ENCODE measurements at places on chromosomes 3 and 15.

DNA sequence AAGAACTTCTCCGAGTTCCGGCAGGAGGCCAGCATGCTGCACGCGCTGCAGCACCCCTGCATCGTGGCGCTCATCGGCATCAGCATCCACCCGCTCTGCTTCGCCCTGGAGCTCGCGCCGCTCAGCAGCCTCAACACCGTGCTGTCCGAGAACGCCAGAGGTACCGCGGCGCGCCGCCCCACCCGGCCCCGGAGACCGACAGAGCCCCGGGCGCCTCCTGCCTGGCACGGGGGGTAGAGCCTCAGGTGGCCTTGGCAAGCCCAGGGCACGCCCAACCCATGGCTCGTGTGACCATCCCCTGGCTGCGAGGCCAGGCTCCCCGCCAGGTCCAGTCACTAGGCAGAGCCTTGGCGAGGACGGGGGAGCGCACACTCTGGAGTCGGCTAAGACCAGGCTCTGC is 134.1 kb downstream of the LRRK1 start:
- DNase-seq, result no peak

DNA sequence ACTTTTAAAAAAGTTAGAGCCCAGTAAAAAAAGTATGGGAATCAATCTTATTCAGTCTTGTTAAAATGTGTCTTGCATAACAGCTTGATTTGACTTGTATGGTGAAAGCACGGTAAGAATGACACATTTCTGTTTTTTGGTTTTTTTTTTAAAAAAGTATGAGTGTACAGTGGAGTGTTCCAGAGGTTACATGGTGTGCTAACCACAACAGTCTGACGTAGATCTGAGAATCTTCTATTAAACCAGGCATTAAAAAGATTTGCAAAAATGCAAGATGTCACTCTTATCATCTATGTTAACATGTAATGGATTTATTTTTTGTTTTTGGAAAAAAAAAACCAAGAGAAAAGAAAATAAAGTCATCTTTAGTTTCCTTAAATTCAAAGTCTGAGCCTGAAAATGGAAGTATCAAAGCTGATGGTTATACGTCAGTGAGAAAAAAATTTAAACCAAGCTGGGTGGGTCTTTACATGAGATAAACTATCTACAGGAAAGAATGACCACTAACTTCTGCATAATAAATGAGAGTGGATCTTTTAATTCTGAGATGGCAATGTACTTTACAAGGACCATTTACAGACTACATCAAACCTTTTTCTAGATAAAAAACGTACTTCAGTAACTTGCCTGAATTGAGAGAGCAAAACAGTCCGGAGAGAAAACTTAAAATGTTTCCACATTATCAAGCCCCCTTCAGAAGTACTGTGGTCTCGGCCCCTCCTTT is 1.6 kb downstream of the GABPB1 start:
- DNase-seq, result no peak

DNA sequence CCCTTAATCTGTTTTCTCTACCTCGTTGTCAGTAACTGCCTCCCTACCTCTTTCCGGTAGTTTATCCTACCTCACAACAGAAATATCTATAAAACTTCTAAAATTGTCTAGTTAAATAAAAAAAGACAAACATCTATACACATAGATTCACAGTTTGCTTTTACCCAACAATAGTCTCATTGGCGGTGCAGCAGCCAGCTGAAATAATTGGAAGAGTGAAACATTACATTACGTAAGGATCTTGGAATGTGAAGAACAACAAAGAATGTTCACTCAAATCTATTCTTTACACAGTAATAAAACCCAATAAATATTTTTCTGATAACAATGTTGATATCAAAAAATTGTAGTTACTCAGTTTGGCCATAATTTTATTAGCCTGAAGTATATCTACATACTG is 115.5 kb upstream of the ARPP21 start:
- DNase-seq, result no peak

GRCh38 chr3:185931777-185932612 is 5.8 kb downstream of the TRA2B start:
- DNase-seq, result no peak

GRCh38 chr3:46065294-46065705 is 38.0 kb upstream of the XCR1 start:
- no peak for DNase-seq

- no peak for DNase-seq
These were observed 36.6 kb upstream of the EPHB3 start for GRCh38 chr3:184524981-184525336.

GRCh38 chr3:60330107-60330506 is 921.1 kb downstream of the FHIT start:
- DNase-seq, result no peak

DNA sequence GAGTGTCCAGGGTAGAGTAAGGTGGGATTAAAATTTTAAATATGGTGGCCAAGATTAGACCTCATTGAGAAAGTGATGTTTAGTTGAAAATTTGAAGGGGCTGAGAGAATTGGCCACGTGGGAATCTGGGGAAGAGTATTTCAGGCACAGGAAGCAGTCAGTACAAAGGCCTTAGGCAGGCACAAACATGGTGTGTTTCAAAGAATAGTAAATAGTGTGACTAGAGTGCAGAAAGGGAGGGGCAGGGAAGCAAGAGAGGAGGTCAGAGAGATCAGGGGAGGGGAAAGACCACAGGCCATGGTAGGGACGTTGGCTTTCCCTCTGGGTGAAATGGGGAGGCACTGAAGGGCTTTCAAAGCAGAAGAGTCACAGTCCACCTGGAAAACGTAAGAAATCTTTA is 36.6 kb upstream of the POMGNT2 start:
- DNase-seq, result no peak

DNA sequence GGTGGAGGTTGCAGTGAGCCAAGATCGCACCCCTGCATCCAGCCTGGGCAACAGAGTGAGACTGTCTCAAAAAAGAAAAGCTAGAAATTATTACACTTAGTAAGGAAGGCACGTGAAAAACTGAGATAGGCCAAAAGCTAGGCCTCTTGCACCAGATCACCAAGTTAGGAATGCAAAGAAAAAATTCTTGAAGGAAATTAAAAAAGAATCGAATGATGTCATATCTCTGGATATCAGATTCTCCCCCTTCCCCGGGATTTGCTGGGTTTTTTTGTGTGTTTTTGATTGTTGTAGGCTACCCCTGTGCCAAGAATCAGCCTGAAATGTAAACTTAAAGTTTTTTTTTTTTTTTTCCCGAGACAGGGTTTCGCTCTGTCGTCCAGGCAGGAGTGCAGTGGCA is 17.4 kb downstream of the PTPN23 start:
- no peak for DNase-seq

- DNase-seq, result no peak
These were observed 112.9 kb upstream of the SLC6A11 start for GRCh38 chr3:10702961-10703740.

DNA sequence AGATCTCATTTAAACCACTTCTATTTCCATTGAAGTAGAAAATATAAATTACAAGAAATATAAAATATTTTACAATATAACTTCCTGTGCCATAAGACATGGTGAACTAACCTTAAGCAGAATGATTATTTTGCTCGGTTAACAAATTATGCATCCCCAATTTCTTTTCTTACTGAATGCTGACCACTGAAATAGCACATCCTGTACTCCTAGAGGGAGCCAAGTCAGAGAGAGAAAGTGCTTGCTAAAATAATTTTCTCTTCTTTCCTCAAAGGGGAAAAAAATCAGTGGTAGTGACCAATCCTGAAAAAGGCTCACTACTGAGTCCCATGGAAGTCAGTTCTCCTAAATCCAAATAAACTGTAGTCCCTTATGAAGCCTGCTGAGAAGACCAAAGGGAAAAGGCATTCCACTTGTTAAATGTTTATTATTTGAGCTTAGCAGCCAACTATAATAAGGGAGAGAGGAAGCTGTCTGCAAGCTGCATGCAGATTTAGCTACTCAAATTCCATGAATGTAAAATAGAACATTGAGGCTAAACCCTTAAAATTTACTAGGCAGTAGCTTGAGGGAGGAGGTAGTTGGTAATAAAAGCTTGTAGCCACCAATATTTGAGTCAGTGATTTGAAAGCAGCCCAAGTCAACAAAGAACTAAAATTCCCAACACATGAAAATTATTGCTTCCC is 33.1 kb downstream of the CEP152 start:
- DNase-seq, result no peak

- DNase-seq, result no peak
These were observed 55.2 kb downstream of the UNC13C start for GRCh38 chr15:54033356-54033860.

- DNase-seq, result no peak
These were observed 38.4 kb upstream of the CGNL1 start for GRCh38 chr15:57337868-57338411.

DNA sequence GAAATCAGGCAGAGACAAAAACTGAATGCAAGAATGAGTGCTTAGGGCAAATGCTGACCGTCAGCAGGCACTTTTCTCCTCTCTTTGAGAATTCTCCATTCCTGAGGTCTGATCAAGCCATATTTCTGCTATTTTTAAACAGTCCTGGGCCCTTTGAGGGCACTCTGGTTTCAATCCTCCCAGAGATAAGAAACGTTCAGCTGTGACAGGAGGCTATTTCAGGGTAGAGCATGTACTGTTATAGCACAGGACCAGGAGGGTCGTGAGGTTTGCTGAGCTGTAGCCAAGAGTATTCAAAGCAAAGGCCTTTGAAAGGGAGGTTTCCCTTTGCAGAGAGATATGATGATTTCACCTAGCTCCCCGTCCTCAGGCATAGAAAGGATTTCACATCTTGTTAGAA is 39.6 kb upstream of the PDZRN3 start:
- no peak for DNase-seq

DNA sequence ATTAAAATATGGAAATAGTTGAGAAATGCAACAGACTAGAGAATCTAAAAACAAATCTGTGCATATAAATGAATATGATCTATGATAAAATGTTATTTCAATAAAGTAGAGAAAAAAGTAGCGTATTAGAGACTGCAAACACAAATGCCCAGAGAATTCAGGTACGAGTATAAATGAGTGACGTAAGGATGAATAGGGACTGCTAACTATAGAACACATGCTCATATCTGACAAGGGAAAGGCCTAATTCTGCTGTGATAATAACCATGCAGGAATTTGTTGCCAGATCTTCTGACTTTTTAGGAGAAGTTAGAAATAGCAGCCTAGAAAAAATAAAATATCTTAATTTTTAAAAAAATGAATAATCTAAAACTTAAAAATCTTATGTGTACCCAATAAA is 73.1 kb downstream of the ESYT3 start:
- DNase-seq, result no peak

DNA sequence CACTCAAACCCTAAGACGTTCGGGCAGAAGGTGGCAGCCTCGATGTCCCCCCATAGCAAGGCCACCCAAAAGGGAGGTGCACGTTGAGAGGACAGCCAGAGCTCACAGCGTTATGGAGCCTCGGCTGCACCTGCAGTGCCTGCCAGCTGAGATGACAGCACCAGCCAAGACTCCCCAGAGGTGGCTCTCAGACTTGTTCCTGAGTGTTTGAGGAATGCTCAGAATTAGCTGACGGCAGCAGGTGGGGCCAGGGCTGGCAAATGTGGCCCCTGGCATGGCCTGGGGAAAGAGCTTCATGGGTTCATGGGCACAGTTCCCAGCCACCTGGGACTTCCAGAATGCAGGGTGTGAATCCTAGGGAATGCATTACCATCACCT is 177.8 kb downstream of the KLF13 start:
- no peak for DNase-seq

- peak; percentile 4 for DNase-seq
These were observed 189.4 kb downstream of the UBE3A start for GRCh38 chr15:25249236-25250010.

DNA sequence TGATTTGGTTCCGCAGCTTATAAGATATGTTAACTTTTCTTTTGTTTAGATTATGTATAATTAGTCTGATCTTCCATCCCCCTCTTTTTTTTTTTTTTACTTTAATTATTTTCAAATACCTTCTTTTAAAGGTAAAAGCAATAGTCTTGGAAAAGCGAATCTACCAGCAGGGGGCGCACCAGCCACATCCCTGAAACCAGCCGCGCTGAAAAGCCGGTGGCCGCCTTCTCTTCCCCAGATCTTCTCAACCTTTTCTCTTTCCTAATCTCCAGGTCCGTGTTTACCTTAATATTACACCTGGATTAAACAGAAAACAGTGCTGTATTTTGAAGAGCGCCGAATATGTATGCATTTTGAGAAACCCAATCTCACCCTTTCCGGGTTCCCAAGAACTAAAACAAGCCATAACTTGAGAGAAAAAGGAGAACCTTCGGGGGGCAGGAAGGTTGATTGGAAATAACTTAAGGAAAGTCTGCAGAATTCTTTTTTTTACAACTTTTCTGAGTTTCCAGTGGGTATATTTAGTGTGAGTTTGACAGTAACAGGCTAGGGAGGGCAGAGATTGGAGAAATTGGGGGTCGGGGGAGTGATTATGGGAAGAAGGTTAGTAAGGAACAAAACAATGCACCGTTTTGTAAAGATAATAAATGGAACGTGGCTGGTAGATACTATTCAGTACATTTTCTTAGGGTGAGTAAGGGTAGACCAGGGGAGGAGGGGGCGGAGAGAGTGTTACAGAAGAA is 2.0 kb upstream of the SOX2 start:
- no peak for DNase-seq

DNA sequence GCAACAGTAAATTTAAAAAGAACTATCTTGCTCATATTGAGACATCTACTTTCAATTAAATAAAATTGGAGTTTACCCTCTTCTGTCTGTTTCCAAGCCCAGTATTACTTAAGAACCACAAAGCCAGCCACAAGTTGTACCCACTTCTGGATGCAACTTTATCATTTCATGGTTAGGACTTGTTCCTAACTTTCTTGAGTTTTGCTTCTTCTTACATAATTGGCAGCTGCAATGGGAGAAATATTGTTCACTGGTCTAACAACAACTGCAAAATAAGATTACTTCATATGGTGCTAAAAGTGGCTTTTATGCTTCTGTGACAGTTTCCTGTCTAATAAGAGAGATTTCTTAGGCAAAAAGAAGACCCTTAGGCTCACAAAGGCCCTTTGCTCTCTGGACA is 240.6 kb downstream of the OTOL1 start:
- DNase-seq, result no peak

GRCh38 chr15:57509126-57509525 is 82.6 kb upstream of the MYZAP start:
- DNase-seq, result no peak

GRCh38 chr15:68311464-68311835 is 33.9 kb downstream of the FEM1B start:
- DNase-seq, result no peak

DNA sequence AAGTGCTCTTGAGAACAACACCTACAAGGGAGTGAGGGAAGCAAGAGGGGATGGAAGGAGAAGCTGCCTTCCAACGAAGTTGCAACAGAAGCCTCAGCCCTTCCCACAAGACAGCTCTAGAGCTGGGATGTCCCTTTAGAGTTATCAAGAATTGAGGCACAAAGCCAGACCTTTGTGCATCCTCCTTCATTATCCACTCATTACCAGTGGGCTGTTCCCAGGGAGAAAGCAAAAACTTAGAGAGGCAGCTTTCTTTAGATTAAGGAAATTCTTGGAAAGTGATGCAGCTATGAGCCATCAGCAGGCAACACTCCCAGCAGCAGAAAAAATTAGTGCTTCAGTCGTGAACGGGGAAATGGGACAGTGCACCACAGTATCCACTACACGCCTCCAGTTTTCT is 10.6 kb upstream of the CD96 start:
- DNase-seq, result no peak

- DNase-seq, result no peak
These were observed 12.8 kb upstream of the SRP14 start for GRCh38 chr15:40051616-40052415.
